ENCODE measurements at places on chromosomes 11 and 22. TPM values are rescaled to one million over a fixed set of nuclear protein-coding genes. Genes with fewer than 3 reads are reported as not detected.

GRCh38 chr22:33381531-33382406 is 323.6 kb upstream of the SYN3 start:
- no peak for DNase-seq

DNA sequence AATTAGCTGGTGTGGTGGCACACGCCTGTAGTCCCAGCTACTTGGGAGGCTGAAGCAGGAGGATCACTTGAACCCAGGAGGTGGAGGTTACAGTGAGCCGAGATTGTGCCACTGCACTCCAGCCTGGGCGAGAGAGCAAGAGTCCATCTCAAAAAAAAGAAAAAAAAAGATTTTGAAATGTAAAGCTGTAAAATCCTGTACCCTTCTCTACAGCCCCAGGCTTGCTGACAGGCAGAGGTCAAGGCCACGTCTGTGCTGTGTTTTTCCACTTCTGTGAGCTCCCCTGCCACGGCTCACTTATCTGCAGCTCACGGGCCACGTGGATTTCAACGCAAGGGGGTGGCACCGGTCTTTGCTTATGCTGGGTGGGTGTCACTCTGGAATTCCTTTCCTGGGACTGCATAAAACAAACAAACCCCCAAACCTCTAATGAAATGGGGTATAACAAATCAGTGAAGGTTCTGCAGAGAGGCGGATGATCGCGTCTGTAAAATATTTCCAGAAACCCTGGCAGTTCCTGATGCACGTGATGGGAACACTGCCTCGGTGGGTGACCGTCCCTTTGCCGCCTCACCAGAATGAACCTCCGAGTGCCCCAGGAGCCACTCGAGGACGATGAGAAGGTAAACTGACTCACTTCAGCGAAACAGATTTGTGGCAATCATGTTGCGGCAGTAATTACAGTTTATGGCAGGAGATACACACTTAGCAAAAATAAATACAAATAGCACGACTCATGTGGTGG is 44.0 kb upstream of the ATXN10 start:
- DNase-seq: no peak

GRCh38 chr11:111305162-111305802 is 6.9 kb downstream of the POU2AF3 start:
- DNase-seq: no peak

DNA sequence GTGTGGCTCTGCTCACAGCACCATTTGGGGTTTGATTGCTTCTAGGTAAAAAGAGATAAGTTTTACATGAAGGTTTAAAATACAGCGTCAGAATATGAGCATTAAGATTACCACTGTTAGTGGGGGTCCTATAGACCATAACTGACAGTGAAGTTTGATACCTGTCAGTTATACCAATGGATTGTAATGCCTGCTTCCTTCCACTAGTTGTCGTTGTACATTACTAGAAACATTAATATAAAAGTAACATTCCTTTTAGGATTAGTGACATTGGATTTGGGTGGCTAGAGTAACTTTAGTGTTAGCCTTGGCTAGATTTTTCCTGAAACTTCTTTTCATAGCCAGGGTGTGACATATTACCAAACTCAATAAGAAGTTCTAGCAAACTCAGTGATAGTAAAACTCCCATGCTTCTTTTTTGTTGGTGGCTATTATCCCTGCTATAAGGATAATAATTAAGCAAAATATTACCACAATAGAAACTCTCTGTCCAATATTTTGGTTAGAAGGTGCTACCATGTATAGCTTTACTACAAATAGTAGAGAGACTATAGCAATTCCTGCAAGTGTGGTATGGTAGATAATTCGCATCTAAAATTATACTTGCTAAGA is 57.1 kb downstream of the FAM181B start:
- no peak for DNase-seq

DNA sequence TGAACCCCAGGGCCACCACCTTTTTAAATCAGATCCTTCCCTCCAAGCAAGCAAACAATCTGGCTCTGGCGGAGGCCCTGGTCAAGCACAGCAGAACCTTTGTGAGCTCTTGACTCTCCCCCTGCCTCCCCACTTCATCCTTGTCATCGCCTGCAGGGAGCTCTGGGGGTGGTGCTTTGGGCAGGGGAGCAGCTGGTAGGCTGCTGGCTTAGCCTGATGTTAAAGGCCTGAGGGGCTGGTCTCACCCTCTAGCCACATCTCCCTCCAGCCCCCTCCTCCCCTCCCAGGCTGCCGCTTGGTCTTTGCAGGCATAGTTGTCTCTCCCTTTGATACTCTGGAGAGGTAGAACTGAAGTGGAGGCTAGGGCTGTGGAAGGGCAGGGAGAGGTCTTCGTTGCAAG is 50.9 kb downstream of the THAP12 start:
- no peak for DNase-seq

The CD44 gene
- 500 TPM for total RNA-seq

- no peak for DNase-seq
Measured at GRCh38 chr11:92153542-92153941, 71.1 kb upstream of the FAT3 start.

The TRIM48 gene
- total RNA-seq: not detected

The MS4A6E gene
- not detected for total RNA-seq

Data from upper lobe of left lung (tissue), 6 donors.